ENCODE measurements at places on chromosomes 6 and 20.

DNA sequence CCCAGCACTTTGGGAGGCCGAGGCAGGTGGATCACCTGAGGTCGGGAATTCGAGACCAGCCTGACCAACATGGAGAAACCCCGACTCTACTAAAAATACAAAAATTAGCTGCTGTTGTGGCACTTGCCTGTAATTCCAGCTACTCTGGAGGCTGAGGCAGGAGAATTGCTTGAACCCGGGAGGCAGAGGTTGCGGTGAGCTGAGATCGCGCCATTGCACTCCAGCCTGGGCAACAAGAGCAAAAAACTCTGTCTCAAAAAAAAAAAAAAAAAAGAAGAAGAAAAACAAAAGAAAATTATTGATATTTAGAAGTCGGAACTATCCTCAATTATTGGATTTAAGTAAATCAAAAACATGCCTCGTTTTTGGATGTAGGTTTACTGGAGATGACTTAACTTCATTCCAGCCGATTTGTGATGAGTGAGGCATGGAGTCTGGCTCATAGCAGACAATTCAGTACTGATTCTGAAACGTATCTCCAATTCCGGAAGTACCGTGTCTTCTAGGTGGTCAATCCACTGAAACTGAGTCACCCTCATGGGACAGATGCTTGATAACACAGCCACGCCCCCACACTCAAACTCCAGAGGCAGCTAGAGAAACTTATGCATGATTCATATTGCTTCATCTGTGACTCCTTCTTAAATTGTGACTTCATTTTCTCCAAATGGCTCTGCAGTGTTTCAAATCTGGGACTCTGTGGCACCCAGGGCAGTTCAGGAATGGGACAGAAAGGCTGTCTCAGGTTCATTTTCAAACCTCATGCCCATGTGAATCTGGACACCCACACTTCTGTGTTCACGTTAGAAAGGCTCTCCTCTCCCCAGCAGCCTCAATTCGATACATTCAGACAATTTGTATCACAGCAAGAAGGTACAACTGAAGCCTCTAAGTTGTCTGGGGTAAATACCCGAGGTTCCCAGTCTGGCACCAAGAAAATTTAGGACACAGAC is 110.4 kb upstream of the ARMC2 start:
- DNase-seq, result peak; percentile 99

GRCh38 chr6:3912361-3913076 is 63.3 kb downstream of the FAM50B start:
- peak; percentile 56 for DNase-seq

DNA sequence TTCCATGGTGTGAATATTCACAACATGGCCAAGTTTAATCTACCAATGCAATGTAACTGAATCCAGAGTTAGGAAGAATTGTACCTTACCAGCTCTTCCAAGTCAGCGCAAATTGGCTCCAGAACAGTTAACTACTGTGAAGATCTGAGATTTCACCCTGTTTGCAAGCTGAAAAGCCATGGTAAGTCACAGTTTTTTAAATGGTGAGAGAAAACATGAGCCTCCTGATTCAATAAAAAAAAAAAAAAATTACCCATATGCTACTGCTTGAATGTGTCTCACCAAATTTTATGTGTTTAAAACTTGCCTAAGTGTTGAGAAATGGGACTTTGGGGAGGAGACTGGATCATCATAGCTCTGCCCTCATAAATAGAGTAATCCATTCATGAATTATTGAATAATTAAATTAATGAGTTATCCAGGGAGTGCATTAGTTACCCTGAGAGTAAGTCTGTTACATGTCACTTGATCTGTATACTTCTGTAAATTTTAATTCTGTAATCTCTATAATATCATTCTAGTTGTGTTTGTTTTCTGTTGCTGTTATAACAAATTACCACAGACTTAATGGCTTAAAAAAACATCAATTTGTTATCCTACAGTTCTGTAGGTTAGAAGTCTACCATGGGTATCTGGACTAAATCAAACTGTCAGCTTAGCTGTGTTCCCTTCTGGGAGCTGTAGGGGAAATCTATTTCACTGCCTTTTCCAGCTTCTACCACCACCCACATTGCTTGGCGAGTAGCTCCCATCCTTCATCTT is 1355.9 kb downstream of the GRIK2 start:
- DNase-seq, result no peak

GRCh38 chr6:87139236-87139635 is 16.1 kb upstream of the ZNF292 start:
- DNase-seq, result peak; percentile 42

DNA sequence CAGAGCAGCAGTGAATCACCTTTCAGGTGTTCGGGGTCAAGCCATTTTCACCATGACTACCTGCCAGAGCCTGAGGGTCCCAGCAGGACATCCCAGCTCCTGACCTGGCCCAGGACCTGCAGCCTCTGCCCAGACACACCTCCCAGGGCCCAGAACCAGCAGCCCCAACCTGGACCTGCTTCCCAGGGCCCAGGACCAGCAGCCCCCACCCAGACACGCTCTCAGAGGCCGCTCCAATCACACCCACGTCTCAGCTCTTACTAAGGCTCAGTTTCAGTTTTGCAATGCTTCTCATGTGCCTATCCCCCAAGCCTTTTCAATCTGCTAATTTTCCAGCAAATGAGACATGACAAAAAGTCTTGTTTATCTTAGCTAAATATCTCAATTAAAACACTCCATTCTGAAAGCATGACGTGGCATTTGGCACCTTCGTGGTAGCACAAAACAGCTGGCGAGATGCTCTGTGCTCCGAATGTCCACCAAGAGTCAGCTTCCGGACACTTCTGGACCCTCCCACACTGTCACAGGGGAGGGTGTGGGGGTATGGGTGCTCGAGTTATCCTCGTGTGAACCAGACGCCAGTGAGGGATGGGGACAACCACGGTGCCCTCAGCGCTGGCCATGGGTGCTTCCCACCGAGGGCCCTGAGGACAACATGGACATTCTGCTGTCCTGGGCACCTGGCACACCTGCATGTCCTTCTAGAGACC is 253.2 kb downstream of the DLL1 start:
- no peak for DNase-seq

GRCh38 chr6:53603386-53604116 is 58.6 kb upstream of the GCLC start:
- DNase-seq, result peak; percentile 76

- DNase-seq, result peak; percentile 16
These were observed 560.5 kb upstream of the PTCHD4 start for GRCh38 chr6:48671505-48671904.

DNA sequence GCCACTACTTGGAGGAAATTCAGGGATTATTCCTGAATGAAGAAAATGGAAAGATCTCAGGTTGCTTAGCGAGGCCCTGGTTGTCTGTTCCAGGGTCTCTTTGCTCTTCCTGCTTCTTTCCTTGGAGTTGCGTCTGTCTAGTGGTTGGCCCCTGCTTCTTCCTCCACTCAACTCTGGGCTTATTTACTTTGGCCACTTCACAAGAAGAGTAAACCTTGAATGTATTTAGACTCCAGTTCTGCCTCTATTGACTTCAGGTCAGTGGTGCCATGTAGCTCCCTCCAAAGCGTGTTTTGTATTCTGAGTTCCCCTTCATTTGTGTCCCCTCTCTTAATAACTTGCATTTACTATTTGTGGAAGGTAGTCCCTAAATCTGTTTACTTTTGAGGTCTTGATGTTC is 456.5 kb downstream of the UTRN start:
- DNase-seq, result no peak

GRCh38 chr6:106390088-106390487 is 29.6 kb downstream of the CRYBG1 start:
- no peak for DNase-seq

DNA sequence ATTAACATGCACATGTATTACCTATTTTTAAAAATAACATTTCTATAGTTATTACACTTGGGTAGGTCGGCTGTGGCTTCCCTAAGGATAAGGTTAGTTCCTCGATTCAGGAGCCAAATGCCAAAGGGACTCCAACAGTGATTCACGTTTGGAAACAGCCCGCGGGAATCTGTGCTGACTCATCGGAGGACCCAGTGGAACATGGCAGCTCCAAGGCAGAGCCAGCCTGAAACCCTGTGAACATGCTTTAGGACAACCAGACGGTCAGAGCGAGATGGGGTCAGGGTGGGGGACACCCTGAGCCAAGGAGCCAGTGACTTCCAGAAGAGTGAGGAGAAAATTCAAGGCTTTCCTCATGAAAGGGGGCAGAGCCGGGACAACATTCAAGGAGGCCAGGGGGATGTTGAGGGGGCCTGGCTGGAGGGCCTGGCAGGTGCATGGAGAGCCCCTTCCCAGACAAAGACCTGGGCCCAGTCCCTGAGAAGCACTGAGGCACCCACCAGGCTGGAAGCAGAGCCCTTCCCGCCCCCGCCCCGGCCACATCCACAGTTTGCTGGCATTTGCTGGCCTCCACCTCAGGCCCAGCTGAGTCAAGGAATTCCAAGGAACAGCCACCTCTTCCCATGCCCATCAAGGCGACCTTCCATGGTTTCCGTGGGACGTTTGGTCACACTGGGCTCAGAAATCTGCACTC is 133.2 kb downstream of the SNX5 start:
- DNase-seq, result peak; percentile 97

GRCh38 chr6:141426400-141426980 is 706.2 kb upstream of the GJE1 start:
- peak; percentile 14 for DNase-seq

GRCh38 chr6:111603040-111603439 is 2.6 kb downstream of the TRAF3IP2 start:
- DNase-seq, result peak; percentile 75

DNA sequence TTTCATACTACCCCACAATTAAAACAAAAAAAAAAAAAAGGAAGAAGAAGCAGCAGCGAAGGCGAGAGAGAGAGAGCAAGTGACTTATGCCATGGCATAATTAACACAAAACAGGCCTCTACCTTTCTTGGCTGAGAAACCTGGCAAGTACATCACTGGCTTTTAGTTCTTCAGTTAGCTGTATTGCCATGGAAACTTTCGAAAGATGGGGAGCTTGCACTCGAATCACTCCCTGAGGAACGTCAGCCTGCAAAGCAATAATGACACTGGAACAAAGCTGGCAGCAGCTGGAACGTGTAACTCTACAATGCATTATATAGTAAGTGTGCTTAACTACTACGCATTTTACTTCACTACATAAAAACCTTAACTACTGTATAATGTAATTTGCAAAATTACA is 126.1 kb downstream of the ARHGAP18 start:
- no peak for DNase-seq

DNA sequence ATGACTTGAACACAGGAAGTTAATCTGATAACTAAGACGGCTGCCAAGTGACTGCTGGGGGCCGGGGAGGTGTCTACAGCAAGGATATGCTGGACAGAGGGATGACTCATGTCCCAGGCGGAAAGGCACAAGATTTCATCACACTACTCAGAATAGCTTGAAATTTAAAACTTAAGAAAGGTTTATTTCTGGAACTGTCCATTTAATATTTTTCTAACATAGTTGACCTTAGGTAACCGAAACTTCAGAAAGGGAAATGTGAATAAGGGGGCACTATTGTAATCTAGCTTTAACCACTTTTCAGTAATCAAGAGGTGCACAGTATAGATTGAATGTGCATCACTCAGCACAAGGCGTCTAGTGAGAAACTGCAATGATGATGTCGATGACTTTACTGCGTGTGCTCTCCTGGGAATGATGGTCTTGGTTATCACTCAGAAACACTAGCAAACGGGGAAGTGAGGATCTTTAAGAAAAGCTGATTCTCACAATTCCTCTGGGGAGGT is 171.5 kb downstream of the QKI start:
- peak; percentile 92 for DNase-seq

GRCh38 chr6:66103954-66104353 is 396.9 kb upstream of the EYS start:
- peak; percentile 58 for DNase-seq

Data from M059J (cell line).